ENCODE measurements at places on chromosomes 1 and 21.

- DNase-seq = peak; percentile 54
These were observed 73.4 kb downstream of the BACE2 start for GRCh38 chr21:41241341-41241740.

DNA sequence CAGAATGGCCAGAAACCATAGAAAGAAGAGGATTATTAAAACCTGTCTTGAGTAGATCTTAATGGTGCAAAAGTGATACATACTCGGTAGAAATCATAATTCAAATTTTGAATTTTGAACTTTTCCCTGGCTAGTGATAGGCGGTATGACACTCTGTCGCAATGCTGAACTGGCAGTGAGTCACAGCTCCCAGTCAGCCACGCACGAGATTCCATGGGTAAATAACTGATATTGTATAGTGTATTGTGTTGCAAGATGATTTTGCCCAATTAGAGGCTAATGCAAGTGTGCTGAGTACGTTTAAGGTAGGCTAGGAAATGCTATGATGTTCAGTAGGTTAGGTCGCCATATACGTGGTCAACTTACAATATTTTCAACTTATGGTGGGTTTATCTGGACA, 207.0 kb downstream of the SIPA1L2 start:
- DNase-seq = no peak

GRCh38 chr1:178684542-178685000, 40.5 kb upstream of the RALGPS2 start:
- no peak for DNase-seq

DNA sequence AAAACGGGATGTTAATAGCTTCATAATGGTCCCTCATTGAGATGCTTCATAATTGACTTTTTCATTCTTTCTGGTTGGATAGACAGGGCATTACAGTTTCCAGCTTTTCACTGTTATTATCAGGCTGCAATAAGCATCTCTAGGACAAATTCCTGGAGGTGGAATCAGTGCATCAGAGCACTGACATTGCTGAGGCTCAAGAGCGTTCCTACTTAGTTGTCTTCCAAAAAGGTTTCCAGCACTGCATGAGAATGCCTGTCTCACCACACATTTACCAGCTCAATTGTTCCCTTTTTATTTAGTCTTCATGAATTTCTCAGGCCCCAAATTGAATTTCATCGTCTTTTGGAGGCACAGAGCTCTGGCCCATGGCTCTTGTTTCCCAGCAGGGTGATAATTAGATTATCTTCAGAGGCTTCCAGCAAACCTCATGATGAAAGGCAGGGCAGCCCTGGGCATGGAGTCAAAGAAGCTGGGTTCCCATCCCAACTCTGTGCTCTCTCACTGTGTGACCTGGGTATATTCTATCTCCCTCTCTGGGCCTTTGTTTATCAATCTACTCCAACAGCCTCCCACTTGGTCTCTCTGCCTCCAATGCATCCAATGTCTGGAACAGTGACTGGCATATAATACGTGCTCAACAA, 451.4 kb downstream of the PTPRU start:
- DNase-seq = no peak

Measured in renal pelvis (tissue), 12 donors.